ENCODE measurements at places on chromosomes 5 and 9.

DNA sequence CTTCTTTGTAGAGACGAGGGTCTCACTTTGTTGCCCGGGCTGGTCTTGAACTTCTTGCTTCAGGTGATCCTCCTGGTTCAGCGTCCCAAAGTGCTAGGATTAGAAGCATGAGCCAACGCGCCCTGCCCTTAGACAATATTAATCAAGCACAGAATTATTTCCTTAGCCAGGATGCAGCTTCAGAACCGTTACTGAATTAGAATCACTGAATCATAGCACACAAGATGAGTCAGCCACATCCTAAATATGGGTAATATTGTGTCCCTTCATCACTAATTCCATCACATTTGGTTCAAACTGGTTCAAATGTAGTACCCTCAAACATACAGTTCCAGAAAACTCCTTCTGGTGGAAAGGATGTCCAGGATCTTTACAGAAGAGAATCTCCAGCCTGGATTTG, 82.7 kb downstream of the BNC2 start:
- DNase-seq = no peak

- no peak for DNase-seq
These were observed 16.2 kb upstream of the PAIP1 start for GRCh38 chr5:43573058-43573457.

- no peak for DNase-seq
These were observed 60.9 kb upstream of the CHD1 start for GRCh38 chr5:98989727-98990126.

DNA sequence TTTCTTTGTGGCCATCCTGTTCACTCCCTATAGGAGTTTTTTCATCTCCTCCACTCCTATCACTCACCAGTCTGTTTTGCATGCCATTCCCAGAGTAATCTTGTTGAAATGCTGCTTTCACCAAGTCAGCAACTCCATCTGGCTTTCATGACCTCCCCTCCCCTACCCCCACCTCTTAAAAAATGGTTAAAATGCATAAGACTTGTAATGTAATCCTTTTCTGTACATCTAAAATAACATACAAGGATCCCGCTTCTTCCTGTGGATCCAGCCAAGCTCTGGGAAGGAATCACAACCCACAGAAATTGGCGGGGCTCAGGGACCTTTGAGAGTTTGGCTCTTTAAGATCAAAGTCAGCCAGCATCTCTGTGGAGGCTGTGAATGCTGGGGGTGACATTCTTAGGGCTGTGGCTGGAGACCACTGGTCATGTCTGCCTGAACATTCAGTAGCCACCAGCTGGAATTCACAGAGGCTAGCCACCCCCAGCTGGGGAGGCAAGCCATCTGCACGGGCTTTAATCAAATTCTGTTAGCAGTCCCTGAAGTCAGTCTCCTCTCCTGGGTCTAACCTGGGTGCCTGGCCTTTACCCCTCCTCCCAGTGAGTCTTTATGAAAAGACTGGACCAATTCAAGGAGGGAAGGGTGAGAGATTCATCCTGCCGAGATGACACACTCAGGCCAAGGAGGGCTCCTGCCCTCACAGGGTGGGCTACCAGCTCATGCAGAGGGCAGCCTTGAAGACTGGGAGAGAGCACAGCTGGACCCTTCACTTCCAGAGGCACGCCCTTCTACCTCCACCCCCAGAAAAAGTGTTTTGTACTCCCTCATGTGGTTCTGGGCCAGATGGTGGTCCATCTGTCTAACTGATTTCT, 132.9 kb downstream of the LIFR start:
- DNase-seq = no peak

DNA sequence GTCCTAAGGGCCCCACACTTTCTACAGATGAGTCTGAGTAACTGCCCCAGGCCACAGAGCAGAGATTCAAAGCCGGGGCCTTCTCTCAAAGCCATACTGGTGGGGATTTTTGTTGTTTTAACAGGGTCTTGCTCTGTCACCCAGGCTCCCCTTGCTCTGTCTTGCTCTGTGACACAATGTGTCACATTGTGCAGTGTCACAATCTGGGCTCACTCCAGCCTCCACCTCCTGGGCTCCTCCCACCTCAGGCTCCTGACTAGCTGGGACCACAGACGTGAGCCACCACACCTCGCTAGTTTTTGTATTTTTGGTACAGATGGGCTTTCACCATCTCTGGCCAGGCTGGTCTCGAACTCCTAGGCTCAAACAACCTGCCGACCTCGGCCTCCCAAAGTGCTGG, 8.6 kb downstream of the AGPAT2 start:
- DNase-seq = no peak

DNA sequence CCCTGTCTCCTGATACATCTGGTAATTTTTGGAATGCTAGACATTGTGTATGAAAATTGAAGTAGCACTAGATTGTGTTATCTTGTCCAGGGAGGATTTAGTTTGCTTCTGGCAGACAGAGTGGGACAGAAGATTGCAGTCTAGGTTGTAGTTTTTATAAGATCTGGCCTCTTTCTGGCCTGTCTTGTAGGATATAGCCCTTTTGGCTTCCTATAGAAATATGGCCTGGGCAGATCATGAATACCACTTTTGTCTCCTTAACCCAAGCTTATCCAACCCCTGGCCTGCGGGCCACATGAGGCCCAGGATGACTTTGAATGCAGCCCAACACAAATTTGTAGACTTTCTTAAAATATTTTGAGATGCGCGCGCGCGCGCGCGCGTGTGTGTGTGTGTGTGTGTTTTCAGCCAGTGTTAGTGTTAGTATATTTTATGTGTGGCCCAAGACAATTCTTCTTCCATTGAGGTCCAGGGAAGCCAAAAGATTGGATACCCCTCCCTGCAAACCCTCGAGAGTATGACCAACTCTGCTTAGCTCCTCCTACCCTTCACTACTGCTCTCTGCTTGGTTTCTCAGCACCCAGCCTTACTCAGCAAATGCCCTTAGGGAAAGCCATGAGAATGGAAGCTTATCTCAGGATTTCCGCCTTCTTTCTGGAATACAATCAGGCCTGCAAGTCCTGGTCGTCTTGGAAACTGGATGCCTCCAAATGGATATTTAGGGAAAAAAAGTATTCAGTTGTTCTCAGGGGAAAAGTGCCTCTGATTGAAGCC, 26.5 kb downstream of the ANKRD33B start:
- no peak for DNase-seq

- DNase-seq = no peak
These were observed 191.6 kb downstream of the TRIM36 start for GRCh38 chr5:114977979-114978573.

GRCh38 chr5:151745071-151745705, 13.2 kb downstream of the ATOX1 start:
- no peak for DNase-seq

- no peak for DNase-seq
These were observed 214.2 kb upstream of the ZNF462 start for GRCh38 chr9:106648799-106649198.

GRCh38 chr9:82488313-82489200, 500.0 kb downstream of the SPATA31D1 start:
- no peak for DNase-seq

- no peak for DNase-seq
These were observed 4.6 kb upstream of the TERT start for GRCh38 chr5:1299511-1299850.

GRCh38 chr5:71932655-71933338, 174.5 kb upstream of the MAP1B start:
- no peak for DNase-seq

GRCh38 chr9:82449986-82450385, 461.4 kb downstream of the SPATA31D1 start:
- no peak for DNase-seq

DNA sequence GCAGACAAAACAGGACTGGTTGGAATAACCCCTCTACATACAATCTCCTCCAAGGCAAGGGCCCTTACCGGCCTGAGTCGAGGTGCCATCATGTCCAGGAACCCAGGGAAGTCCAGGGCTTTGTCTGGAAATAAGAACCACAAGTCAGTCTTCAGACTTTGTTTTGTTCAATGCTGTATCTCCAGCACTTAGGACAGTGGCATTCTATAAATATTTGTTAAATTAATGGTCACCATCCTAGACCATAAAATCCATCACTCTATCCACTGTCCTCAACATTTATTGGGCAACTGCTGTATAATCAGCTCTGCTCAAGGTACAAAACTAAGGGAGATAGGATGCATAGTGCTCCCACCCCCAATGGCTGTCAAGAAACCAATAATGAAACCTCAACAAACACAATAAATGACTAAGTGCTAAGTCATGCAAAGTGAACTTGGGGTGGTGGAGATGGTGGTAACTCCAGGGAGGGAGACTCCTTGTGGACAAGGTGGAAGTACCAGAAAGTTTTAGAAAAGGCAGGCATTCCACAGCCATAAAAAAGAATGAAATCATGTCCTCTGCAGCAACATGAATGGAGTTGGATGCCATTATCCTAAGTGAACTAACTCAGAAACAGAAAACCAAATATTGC, 5.0 kb downstream of the RELL2 start:
- peak; percentile 72 for DNase-seq

- no peak for DNase-seq
These were observed 51.2 kb downstream of the NDST1 start for GRCh38 chr5:150559088-150559487.

GRCh38 chr5:141685591-141685990, 3.6 kb upstream of the ARAP3 start:
- no peak for DNase-seq

GRCh38 chr5:57572461-57572860, 89.8 kb upstream of the ACTBL2 start:
- DNase-seq = no peak

GRCh38 chr9:92247296-92247695, 46.2 kb downstream of the IARS1 start:
- DNase-seq = no peak

DNA sequence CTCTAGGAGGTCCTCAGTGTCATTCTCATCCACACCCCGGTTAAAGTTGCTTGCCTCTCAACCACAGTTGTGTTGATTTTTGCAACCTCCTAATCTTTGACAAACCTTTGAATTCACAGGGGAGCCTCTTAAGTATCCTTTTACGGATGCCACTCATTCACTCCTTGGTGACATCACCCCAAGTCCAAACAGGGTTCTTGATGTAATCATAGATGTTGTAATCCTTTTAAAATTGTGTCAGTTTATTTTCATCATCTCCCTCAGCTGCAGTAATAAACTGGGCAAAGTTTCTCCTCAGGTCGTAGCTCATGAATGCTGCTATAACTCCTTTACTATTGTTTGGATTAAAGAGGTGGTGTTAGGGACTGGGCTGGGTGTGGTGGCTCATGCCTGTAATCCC, 637.2 kb upstream of the NUDT12 start:
- no peak for DNase-seq

DNA sequence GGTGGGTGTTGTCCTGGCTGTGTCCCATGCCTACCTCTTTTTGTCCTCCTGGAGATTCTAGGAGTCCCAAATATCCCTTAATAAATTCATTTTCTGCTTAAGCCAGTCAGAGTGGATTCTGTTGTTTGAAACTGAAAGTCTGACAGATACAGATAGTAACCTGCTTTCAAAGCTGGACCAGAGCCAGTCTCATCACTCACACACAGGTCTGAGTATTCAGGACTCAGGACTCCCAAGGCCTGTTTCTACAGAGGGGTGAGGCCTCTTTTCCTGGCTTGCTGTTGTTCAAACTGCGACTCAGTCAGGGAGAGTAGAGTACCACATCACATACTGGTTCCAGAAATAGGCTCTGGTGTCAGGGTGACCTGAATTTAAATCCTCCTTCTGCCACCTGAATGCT, 190.1 kb downstream of the PAX5 start:
- no peak for DNase-seq

DNA sequence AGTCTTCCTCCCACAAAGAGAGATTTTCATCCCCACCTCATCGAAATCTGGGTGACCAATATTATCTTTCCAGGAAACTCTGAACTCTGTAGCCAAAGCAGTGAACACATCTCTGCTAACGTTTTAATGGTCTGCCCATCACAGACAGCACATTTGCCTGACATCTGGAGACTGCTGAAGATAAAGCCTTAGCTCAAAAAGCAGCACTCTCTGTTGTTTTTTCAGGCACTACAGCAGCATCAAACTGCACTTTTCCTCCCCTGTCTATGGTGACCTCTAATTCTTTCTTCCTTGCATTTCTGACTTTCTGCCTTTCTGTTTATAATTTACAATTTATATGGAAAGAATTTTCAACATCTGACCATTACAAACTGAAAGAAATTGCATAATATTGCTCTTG, 66.8 kb downstream of the RAB3C start:
- no peak for DNase-seq

DNA sequence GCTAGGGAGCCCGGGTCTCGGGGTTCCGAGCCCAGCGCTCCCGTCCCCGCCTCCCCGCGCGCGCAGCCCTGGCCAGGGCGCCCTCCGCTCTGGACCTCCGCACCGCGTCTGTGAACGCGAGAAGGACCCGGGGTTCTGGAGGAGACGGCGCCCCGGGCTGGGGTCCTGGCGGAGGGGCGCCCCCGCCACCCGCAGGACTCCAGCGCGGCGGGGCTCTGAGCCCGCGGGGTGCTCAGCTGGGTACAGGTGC, 431 bp downstream of the TMOD1 start:
- peak; percentile 48 for DNase-seq

GRCh38 chr5:150038547-150038946, 38.0 kb downstream of the HMGXB3 start:
- DNase-seq = no peak

GRCh38 chr9:128920381-128921058, at the start of gene PHYHD1:
Gene PHYHD1, plus strand, starts transcription at chr9:128920982. Its CDS starts 1,342 bp downstream, at chr9:128922324.
- DNase-seq = no peak

DNA sequence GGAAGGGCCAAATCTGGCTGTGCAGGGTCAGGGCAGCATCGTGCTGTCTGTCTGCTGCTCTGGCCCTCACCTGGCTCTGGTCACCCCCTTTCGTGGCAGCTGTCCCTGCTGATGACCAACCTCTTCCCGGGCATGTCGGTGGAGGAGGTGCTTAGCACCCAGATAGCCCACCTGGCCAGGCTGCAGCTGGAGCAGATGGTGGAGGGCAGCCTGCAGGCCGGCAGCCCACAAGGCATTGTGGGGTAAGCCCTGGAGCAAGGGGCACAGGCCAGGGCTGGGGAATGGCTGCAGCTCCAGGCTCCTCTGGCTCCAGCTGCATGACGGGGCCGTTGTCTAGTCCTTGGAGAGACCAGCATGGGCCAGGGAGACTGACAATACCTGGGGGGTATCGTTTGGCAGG, 8.2 kb downstream of the TOR2A start:
- no peak for DNase-seq

GRCh38 chr5:139180850-139181249, 17.3 kb downstream of the SIL1 start:
- no peak for DNase-seq

GRCh38 chr5:95445995-95446394, 54.8 kb downstream of the FAM81B start:
- no peak for DNase-seq

- no peak for DNase-seq
These were observed 29.6 kb downstream of the NOTCH1 start for GRCh38 chr9:136516191-136516654.

DNA sequence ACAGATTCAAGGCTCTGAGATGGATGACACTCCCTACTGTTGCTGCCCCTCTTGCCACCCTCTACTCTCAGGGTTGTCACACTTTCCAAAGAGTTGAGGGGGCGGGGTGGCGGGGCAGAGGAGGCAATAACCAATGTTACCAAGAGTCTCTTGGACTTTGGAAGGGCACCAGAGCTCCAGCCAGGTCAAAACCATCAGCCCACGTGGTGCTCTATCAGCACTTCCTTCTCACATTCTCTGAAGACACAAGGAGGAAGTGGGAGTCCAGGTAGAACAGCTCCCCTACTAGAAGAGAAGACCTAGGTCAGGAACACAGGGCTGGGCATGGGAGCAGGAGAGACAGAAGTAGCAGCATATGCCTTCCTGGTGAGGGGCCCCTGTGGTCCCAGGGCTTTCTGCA, 33.0 kb upstream of the PIK3R1 start:
- DNase-seq = no peak

Data from GM13977 (cell line).